ENCODE measurements at places on chromosomes 7 and 10.

- DNase-seq, result no peak
These were observed 102.7 kb downstream of the AGMO start for GRCh38 chr7:15459018-15459615.

DNA sequence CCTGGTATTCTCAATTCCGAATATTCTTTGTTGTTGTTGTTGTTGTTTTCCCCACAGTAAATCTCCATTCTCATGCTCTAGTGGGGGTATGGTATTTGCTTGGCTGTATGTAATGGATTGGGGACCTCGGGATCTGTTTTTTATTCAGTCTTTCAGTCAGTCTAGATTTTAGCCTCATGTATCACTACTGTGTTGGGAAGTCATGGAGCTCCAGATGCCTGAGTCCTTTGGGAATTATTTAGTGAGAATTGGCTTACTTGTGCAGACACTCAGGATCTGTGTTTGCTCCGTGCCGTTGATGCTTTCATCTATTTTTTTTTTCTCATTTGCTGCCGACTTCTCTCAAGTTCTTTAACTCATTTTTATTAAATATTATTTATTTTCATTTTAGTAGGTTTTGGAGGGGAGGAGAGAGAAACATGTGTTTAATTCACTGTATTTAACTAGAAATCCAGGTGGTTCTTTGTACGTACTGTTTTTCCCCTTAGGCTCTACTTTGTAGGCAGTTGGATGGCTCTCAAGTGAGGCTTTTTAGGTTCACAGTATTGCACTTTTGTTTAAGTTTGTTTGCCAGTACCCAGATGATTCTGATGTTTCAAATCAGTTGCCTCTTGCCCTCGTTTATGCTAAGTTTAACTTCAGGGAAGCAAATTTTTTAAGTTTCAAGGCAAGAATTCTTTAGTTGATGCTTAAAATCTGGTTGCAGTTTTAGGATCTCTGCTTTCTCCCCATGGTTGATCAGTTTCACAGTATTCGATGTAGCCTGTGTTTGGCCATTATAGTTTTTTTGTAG lies 36.9 kb downstream of the ZNRF2 start:
- DNase-seq, result no peak

DNA sequence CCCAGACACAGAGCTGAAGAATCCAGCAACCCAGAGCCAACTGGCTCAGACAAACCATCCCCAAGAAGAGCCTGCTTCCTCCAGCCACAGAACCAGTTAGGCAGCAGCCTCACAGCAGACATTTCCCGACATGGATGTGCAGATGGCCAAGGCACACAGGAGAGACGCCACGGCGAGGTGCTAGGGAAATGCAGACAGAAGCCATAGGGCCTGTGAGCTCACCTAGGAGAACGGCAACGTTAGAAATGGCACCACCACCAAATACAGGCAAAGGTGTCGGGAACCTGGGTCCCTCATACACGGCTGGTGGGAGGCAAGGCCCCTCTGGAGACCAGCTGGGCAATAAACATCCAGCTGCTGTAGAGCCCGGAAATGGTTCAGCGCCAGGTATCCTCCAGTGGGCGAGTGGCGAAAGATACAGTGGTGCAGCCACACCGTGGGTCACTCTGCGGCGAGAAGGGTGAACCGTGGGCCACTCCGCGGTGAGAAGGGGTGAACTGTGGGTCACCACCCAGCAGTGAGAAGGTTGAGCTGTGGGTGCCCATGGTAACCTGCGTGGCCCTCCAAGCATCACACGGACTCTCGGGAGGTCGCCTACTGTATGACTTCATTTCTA lies 31.2 kb downstream of the JAKMIP3 start:
- no peak for DNase-seq

- no peak for DNase-seq
These were observed 802 bp upstream of the CDK6 start for GRCh38 chr7:92837000-92837749.

- DNase-seq, result no peak
These were observed 81.4 kb downstream of the WDR37 start for GRCh38 chr10:1137499-1138163.

- DNase-seq, result no peak
These were observed 592.7 kb downstream of the PARD3 start for GRCh38 chr10:34222359-34222758.

GRCh38 chr7:102992938-102993717 lies 80.3 kb downstream of the LRRC17 start:
- no peak for DNase-seq

GRCh38 chr7:30163231-30163894 lies 28.6 kb downstream of the MTURN start:
- peak; percentile 21 for DNase-seq

DNA sequence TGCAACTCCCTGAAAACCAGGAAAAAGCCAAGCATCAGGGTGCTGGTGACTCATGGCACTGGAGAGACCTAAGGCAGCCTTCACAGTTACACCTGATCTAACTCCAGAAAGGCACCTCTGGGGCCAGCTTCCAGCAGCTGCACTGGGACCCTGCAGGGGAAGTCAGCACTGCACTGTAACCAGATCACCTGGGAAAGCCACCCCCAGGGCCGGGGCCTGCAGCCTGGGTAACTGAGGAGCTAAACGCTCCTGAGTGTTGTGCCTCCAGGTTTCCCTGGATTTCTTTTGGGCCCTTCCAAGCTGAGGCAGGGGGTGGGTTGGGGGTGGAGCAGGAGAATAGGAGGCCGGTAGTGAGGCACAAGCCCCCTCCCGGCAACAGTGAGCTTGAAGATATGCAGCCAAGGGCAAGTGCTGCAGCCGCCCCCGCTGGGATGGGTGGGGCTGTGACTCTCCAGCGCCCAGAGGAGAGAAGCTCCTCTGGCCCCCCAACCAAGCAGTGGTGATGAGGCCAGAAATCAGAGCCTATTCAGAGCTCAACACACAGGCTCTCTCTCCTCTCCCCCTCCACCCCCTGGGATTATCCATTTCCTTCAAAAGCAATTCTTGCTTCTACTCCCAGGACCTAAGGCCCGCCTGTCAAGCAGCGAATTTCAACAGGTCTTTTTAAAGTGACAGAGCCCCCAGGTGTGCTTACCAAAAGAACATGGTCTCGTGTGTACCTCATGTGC lies 2.6 kb downstream of the CXCL12 start:
- no peak for DNase-seq

DNA sequence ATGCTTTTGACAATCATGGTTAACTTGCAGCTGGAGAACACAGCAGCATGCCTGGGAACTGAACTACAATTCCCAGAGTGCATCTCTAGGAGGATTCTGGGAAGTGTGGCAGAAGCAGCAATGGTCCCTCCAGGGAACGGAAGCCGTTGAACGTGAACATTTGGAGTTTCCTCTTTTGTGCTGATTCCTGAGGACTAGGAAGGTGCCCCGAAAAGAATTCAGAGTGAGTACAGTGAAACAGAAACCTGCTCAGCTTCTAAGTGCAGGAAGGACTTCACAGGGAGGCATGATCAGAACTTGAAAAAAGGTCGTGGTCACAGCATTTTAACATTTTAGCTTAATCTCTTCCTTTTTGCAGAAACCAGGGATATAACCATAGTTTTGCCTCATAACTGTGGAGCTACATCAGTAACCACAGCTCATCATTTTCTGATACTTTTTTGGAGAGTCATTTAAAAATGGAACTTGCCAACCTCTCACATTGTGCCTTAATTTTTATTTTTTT lies at the start of gene NUDT13:
Gene NUDT13, plus strand, starts transcription at position 111 of the 505 bp plus-strand sequence. CDS start 3,911 bp downstream, outside the sequence.
- peak; percentile 58 for DNase-seq

DNA sequence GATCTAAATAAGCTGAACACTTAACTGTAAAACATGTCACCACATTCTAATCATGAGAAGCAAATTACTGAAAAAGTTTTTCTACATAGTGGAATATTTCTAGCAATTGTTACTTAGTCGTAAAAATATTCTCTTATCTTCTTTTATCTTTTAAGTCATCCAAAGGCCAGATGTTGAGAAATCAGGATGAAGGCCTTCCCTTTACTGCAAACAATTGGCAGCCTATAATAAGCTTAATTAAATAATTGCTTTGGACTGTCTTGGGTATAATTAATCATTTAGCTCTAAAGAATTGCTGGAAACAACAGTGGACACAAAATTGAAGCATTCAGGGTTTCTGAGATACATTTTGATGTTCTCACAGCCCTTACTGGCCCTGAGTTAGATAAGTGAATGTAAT lies 226.5 kb downstream of the FANK1 start:
- no peak for DNase-seq

- DNase-seq, result no peak
These were observed 222.0 kb downstream of the CTNNA3 start for GRCh38 chr10:67473850-67474633.

DNA sequence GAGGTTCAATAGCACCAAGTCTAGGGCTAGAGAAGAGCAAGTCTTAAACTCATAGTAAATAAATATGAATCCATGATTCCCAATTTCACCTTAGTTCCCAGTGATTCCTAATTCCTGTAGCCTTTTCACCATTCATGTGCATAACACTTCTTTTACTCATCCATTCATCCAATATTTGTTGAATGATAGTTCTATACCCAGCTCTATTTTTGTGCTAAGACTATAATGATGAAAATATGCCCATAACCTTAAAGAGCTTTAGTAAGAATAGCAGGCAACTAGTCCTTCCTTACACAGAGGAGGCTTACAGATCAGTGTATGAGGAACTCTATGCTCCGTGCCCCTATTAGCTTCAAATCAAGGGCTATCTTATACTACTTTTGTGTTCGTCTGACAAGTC lies 280.2 kb upstream of the CHRM2 start:
- no peak for DNase-seq

DNA sequence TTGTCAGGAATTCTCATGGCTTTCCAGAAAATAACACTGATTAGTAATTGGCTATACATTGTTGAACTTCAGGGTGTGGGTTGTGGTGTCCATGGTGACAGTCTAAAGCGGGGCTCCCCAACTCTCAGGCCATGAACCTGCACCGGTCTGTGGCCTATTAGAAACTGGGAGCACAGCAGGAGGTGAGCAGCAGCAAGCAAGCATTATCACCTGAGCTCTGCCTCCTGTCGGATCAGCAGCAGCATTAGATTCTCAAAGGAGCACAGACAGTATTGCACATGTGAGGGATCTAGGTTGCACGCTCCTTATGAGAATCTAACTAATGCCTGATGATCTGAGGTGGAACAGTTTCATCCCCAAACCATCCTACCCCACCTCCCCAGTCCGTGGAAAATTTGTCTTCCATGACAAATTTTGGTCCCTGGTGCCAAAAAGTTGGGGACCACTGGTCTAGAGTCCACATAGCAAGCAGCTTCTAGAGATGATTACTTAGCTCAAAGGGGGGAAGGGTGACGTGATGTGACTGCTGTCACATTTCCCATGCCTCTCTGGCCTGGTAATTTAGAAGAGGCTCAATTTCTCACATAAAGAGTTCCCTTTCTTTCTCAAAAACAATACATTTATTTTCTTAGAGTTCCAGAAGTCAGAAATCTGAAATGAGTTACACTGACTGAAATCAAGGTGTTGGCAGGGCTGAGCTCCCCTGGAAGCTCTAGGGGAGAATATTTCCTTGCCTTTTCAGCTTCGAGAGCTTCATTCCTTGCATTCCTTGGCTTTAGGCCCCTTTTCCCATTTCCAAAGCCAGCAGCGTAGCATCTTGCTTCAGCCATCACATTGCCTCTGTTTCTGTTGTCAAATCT lies 17.6 kb upstream of the FAM221A start:
- DNase-seq, result no peak

DNA sequence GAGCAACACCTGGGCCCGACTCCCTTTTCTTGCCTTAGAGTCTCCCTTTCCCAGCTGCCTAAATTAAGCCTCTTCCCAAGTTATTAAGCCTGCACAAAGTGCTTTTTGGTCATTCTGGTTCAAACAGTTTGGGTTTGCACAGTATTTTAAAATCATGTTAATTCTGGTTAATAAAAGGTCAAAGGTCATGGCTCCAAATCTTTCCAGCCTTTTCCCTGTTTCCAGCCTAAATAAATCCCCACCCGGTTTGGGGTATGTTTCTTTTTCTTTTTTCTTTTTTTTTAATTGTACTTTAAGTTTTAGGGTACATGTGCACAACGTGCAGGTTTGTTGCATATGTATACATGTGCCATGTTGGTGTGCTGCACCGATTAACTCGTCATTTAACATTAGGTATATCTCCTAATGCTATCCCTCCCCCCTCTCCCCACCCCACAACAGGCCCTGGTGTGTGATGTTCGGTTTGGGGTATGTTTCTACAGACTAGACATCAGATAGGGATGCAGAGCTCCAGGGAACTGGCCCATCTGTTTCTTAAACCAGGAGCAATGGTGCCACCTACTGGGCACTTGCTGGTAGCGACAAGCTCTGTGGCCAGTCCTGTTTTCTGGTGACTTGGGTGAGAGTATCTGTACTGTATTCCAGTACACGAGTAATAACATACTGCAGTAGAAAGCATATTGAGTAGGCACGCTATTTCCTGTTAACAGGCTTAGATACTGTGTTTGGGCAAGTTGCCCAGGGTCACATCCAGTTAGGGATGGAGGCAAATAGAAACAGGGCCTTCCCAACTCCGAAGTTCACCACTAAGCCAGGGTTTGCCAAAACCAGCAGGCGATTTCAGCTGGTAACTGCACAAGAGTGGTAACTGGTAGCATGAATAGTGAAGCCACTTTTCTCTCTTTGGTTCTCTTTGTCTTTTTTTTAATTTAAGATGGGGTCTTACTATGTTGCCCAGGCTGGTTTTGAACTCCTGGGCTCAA lies 60.6 kb upstream of the TRIM8 start:
- DNase-seq, result peak; percentile 90

- no peak for DNase-seq
These were observed 57.4 kb downstream of the PARP12 start for GRCh38 chr7:140005341-140005740.

DNA sequence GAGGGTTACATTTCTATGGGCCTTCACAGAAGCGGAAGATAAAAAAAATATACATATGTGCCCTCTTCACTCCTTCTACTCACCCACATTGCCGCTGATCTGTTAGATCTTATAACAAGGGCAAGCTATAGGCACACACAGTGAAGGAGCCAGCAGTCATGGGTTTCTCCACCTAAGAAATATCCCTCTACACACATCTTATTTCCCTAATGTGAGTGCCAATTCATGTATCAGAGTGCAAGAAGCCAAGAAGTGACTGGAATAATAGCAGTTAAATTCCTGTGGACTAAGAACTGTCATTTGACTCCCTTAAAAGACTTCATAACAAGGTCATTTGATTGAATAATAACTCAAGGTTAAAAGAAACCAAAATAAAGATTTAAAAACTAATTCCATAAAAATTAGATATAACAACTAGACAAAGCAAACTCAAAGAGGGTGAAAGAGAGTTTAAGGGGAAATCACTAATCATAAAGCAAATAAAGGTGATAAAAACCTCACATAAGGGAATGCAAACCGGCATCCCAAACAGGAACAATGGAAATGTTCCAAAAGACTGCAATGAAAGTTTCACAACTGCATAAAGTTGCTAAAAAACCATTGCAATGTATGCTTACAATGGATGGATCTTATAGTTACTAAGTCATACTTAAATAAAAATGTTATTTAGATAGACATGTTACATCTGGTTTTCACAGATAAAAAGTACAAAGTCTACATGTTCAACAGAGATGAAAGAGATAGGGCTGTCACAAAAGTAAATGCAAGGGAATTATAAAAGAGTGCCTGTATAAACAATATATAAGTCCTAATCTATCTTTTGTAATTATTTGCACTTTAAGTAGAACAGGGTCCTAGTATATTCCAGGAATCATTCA lies 42.8 kb downstream of the ARHGAP21 start:
- no peak for DNase-seq
